ENCODE measurements at places on chromosomes 11 and 22.

GRCh38 chr11:66337103-66337899 lies 1.1 kb upstream of the RIN1 start:
- no peak for DNase-seq

GRCh38 chr11:60700689-60701468 lies 1.5 kb downstream of the MS4A8 start:
- no peak for DNase-seq

- no peak for DNase-seq
These were observed 1035.8 kb downstream of the TBC1D22A start for GRCh38 chr22:47798229-47798628.

DNA sequence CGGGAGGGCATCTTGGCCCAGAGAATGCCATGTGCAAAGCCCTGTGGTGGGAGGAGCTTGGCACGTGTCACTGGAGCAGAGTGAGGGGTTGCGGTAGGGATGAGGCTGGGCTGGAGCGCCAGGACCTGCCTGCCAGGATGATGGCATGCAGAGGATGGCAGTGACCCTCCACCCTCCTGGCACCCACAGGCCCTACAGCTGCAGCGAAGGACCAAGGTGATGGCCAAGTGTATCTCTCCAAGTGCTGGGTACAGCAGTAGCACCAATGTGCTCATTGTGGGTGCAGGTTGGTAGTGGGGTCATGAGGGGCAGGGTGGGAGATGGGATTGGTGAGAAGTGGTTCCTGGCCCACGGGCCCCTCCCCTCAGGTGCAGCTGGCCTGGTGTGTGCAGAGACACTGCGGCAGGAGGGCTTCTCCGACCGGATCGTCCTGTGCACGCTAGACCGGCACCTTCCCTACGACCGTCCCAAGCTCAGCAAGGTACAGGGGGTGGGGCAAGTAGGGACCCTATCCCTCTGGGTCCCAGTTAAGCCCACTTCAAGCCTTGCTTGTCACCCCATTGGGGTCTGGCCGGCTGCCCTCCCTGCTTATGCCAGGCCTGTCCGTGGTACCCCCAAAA lies 7.4 kb downstream of the AIFM3 start:
- DNase-seq, result no peak

DNA sequence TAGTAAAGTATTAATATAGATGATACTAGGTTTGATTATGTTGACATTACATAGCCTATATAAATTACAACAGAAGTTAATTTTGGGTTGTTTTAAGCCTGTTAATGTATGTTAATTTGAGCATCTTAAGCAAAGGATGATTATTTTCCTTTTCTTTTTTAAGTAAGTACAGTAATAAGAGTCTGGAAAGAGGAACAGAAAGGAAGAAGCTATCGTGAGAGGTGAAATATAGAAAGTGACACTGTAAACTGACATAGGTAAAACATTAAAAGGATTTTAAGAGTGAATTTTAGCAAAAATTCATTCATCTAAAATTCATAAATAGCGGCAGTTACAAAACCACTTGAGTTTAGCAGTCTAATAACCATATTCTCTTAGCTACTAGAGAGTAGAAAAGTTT lies 45.5 kb downstream of the FAR1 start:
- DNase-seq, result no peak

DNA sequence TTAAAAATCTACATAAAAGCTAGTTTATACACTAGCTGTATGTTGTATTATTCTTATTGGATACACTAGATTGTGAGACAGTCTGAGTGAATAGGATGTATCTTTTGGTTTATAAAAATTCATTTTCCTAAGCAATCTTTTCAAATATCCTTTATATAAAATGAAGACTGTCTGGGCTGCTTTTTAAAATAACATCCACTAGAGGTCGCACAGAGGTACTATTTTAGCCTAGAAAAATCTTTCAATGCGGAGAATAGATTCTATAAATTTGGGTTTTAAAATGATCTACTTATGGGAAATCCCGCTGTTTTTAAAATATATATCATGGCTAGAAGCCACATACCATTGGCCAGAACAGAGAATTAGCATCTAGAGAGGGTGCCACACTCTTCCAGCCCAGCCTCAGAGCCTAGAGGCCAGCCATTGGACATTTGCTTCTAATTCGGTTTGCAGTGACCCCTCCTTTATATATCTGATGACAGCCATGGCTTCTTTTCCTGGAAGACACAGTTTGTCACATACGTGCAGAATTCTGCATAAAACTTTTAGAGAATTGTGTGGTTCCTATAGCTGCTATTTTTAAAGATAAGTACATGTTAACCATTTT lies 7.3 kb downstream of the C11orf97 start:
- DNase-seq, result no peak

- DNase-seq, result no peak
These were observed 54.7 kb upstream of the KIRREL3 start for GRCh38 chr11:127055236-127055635.

DNA sequence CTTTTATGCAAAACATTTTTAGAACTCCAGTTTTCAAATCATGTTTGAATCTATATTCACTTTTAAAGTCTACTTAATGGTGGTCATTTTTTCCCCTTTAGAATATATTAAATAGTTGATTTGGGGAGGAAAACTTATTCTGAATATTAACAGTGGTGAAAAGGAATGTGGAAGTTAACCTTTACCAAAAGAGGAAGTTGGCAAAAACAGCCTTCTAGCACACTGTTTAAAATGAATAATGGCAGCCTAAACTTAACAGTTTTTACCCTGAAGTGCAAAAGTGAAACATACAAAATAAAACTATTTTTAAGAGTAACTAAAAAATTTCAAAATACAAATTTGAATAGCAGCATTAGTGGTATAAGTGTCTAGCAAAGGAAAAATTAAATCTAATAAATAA lies 86.4 kb downstream of the GRK3 start:
- DNase-seq, result no peak

- no peak for DNase-seq
These were observed 78.1 kb downstream of the CD44 start for GRCh38 chr11:35216962-35217678.

DNA sequence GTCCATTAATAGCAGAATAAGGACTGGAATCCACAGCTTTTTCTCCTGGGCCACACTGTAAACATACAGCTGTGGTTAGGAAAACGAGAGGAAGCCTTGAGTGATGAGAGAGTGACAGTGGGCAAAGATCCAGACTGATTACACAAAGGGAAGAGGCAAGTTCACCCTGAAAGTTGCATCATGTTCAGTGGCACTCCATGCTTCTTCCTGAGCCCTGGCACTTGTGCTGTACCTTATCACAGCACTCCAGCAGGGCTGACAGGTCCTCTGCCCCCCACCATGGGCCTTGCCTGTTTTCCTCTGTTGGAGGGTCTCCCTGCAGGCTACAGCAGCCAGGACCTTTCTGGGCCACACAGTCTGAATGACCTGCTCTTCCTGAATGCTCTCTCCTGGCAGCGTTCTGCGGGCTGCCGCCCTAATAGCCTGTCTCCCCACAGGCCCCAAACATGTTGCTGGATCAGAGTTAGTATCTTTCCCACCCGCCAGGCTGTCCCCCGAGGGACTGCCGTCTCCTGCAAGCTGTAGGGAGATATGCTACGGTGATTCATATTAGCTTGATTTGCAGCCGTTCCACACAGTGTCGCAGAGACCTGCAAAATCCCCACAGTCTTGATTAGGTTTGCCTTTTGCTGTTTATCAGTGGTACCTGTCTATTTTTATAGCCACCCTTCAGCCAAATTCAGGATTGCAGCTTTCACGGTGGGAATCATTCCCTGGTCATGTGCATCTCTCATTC lies 60.2 kb downstream of the NTM start:
- no peak for DNase-seq

- peak; percentile 24 for DNase-seq
These were observed 32.4 kb downstream of the DBX1 start for GRCh38 chr11:20127671-20128527.

Data from DMS79 (cell line).